HCT116 (cell line): ENCODE measurements at places on chromosomes 3 and 15. TPM values are rescaled to one million over a fixed set of nuclear protein-coding genes. Genes with fewer than 3 reads are reported as not detected.

DNA sequence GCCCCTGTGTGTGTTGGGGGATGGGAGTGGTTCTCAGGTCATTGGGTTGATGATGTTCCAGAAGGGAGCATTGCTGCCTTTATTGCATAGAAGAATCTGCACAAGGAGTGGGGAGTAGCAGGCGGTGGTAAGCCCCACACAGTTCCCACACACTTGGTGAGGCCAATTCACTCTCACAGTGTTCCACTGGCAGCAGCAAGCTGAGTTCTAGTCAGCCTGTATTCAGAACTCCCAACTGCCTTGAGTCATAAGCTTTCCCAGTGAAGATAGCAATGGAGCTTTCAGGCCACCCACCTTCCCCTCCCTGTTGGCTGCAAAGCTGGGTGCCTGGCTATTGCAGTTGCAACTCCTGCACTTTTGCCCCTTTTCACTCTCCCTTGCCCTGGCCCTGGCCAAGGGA is 181.1 kb upstream of the RBMS3 start:
- no peaks in the 10 kb centered on the region for H3K36me3 ChIP-seq
- no peak for DNase-seq
- H3K27me3 ChIP-seq, result 0 out of 2 replicates have a peak, but pooled peaks cover 4% of the 10 kb centered on the region
- no peak overlapping the region for H3K4me3 ChIP-seq
- no peaks in the 10 kb centered on the region for H3K4me1 ChIP-seq

DUOXA1 gene
- 2.3 TPM for total RNA-seq

DNA sequence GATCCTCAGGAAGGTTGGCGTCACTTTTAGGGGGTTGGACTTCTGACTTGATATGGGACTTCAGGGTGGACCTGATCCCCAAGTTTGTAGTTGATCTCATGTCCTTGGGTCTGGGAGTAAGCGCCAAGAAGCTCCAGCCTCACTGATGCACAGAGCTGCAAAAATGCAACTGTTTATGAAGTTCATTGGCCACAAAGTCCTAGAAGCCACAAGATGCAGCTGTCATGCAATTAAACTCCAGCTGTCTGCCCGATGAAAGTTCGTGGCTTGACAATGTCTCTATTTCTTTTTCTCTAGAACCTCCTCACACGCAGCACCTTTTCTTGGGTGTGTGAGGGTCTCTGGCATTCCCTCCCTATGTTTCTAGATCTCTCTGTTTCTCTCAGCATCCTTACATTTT is 9.2 kb upstream of the ACAN start:
- H3K4me1 ChIP-seq, result no peaks in the 10 kb centered on the region
- H3K36me3 ChIP-seq, result no peaks in the 10 kb centered on the region
- DNase-seq, result no peak
- no peak overlapping the region for H3K4me3 ChIP-seq
- no peak overlapping the region for H3K27ac ChIP-seq
- H3K27me3 ChIP-seq, result peaks cover 26% of the 10 kb centered on the region

GRCh38 chr3:13569201-13569600 is 20.3 kb downstream of the FBLN2 start:
- H3K4me3 ChIP-seq, result no peak overlapping the region
- no peak overlapping the region for H3K27ac ChIP-seq
